ENCODE measurements at places on chromosomes 5 and 9.

DNA sequence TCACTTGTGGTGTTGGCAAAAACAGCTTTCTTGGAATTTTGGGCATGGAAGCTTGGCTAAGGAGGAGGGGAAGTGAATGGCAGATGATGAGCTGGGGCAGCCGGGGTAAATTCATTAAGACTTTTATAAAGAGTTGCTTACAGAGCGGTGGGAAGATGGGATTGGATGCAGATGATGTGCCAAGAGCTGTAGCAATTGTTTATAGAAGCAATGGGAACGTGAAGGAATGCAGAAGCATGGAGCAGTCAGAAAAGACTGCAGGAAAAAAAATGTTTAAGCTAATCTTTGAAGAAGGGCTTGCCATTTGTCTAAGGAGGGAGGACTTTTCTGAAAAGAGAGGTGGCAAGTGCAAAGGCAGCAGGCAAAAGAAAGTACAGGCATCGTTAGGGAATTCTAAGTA lies 86.6 kb upstream of the SHISAL2B start:
- DNase-seq = no peak

- DNase-seq = no peak
Measured at GRCh38 chr9:137055385-137056364, 1.8 kb upstream of the ENTPD2 start.

DNA sequence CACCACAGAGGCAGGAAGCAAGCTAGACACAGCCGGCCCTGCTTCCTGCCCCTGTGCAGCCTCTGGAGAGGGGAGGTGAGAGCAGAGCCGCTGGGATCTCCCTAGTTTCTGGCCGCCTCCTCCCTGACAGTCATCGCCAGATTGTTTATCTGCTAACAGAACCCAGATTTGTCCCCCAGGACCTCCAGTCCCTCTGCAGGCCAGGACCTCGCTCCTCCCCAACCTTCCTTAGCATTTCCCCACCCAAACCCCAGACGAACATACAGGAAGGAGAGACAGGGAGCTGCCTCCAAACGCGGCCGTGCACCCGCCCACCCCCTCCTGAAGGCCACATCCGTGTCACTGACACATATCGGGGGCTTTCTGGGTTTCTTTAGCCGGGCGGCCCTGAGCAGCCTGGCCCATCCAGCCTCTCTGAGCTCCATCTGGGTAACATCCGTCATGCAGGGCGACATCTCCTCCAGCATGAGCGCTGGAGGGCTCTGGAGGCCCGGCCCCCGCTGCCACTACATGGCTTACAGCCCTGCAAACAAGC lies 47.5 kb downstream of the DBH start:
- peak; percentile 33 for DNase-seq

DNA sequence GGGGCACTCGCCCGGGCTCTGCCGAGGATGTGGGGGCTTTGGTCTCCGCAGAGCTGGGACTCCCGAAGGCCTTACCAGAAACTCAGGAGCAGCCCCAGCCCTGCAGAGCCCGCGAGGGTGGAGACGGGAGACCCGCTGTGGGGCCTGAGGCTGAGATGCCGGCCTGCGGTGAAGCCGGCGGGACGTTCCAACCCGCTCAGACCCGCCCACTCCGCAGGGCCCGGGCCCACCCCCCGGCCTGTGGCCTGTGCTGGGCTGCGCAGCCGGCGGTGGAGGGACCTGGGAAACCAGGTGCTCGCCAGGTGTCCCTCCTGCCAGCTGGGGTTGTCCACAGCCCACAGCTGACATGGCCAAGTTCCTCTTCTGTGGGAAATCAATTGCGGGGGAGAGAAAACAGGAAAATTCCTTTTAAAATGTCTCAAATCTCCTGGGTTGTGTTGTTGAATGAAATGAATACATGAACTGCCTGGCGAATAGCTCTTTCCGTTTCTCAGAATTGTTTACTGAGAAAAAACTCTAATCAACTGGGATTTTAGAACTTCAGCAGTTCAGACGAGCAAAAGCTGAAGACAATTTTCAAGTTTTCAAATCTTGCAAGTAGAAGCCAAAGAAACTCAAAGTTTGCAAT lies 49.0 kb upstream of the IRX4 start:
- no peak for DNase-seq

DNA sequence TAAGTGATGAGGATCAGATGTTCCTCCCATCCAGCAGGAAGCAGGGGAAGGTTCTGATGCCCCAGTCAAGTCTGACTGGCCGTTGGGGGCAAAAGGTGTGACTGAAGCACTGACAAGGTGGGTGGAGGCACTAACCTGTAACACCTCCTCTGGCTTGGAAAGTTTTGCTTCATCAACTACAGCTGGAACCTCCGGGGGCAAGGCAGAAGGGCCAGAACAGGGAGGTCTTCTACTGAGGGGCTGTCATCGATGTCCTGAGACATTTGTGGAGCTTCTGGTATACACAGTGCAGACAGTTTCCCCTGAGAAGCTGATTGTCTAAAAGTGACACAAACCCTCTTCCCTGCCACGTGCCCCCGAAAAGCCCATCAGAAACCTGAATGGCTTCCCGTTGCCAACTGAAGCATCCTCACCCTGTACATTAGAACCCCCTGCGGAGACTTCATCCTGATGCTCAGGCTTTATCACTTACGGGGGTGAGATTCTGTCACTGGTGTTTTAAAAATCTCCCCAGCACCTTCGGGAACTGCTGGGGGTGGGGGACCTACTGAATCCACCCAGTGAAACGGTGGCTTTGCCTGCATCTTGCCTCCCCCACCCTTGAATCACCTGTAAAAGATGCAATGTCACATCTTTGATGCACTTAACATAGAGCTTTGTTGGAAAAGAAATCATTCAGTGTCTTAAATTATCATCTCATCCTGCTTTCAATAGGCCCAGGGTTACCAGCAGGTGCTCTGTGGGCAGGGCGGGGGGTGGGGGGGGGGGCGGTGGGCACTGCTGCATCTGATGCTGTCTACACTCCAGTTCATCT lies 24.6 kb downstream of the TRAF1 start:
- no peak for DNase-seq

DNA sequence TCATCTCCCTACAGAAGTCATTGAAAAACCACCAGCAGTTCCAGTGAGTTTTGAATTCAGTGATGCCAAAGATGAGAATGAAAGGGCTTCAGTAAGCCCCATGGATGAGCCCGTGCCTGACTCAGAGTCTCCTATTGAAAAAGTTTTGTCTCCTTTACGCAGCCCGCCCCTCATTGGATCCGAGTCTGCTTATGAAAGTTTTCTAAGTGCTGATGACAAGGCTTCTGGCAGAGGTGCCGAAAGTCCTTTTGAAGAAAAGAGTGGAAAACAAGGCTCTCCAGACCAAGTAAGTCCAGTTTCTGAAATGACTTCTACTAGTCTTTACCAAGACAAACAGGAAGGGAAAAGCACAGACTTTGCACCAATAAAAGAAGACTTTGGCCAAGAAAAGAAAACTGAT lies 90.1 kb downstream of the MAP1B start:
- DNase-seq = no peak

DNA sequence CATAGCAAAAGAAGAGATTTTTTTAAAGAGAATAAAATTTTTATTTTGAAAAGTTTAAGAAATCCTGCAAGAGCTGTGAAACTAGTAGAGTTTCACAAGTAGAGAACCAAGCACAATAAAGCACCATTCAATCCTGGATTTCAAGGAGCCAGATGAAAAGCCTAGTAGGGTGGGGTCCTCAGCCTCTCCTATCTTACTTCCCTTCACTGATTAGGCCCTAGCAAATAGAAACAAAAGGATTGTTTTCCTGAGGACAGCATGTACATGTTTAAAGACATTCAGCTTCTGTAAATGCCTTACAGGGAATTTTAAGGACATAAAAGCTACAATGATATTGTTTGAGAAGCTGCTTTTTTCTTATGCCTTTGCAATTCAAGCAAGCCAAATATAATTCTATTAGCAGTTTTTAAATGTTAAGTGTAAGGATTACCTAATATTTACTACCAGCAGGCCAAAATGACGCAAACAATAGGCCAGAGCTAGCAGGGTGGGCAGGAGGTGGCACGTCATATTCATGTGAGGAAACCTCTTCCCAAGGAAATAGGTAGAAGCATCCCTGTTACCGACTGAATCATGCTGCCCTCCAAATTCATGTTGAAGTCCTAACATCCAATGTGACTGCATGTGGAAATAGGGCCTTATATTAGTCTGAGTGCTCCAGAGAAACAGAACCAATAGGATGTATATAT lies 337.6 kb downstream of the MLLT3 start:
- DNase-seq = no peak

DNA sequence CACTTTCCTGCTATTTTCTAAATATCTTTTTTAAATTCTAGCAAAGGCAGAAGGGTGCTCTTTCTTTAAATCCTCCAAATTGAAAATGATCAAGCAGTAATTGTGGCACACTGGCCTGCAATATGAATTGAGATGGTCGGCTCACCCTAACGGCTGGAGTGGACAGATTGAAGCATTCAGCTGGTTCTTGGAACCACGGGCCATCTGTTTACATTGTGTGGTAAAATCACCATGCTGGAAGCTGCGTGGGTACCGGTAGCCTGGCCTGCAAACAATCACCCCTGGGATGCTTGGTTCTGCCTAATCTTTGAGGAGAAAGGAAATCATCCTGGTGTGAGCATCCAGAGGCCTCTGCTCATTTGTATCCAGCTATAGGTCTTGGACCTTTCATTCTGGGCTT lies 289.3 kb downstream of the ZNF608 start:
- DNase-seq = no peak

- no peak for DNase-seq
Measured at GRCh38 chr5:16579142-16579847, 37.5 kb downstream of the RETREG1 start.

DNA sequence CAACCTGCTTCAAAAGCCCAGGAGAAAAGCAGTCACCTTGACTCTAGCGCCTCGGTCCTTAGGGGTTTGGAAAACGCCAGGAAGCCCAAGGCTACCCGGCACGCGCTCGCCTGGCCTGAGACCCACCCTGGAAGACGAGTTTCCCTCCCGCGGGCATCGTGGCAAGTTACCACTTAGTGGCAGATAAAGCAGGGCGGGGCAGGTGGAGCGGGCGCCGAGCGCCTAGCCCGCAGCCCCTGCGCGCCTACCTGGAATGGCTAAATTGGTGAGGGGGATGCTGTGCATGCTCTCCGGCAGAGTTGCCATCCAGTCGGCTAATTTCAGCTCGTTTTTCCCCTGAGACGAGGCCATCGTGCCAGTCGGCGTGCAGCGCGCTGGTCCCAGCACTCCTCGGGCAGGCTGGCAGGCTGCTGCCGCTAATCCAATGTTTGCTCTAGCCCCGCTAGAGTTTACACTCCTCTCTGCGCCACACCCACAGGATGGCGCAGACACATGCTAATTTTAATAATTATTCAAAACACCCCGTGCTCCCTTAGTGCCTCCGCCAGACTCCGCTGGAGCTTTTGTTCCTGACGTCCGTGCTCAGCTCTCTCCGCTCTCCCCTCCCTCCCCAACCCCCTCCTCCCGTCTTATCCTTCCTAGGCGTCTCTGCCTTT lies at the start of gene PLCXD3:
Gene PLCXD3, minus strand, starts transcription at position 426 of the 656 bp plus-strand sequence. Its CDS starts 75 bp downstream, at position 351.
- DNase-seq = no peak

DNA sequence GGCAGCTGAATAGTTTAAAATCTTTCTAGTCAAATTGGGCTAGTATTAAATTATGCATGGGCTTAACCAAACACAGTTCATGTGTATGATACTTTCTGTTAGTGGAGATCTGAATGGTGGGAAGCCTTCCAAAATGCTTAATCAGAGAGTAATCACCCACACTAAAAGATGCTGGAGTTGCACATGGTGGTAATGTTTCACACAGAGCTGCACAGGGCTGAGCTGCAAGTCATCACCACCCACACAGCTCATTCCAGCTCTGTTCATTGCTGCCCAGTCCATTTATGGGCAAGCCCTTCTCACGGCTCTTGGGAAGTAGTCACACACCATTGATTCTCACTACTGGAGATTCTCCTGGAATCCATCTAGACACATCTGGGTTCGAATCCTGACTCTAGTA lies 351.5 kb upstream of the KCNN2 start:
- DNase-seq = no peak

- DNase-seq = no peak
Measured at GRCh38 chr5:173919443-173919842, 31.3 kb downstream of the CPEB4 start.

- no peak for DNase-seq
Measured at GRCh38 chr5:125575171-125575890, 828.9 kb upstream of the ZNF608 start.

DNA sequence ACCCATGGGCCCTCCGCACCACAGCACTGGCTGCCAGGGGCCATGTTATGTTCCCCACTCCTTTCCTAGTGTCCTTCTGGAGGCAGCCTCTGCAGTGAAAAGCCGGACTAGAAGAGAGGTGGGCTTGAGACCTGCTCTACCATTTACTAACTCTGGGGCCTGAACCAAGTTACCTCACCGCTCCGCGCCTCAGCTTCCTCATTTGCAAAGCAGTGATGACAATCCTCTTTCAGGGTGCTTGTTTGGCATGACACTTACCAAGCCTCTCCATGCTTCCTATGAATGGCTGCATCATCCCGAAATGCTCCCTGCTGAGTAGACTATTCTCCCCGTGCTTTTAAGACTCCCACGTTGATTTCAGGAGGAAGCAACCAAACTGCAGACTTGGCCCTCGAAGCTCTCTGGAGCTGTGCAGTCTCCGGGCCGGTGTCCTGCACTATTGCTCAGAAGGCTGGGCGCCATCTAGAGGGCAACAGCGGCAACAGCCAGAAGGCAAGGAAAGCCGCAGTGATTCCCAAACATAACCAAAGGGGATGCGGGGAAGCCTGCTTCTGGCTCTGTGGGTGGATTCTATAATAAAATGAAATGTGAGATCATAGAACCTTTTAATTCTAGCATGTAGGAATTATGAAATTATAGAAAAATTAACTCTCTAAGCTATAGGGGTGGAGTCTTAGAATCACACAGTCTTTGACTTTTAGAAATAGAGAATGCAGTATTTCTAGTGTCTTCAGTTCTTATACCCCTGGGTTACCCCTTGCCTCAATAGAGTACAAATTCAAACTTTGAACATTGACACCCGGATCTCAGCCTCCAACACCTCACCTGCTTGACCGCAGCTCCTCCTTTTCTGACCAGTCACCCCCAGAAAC lies 599.8 kb upstream of the BRINP1 start:
- DNase-seq = no peak

GRCh38 chr9:131813116-131813515 lies 73.2 kb upstream of the RAPGEF1 start:
- no peak for DNase-seq

- no peak for DNase-seq
Measured at GRCh38 chr9:132055756-132056155, 23.9 kb downstream of the MED27 start.

GRCh38 chr5:35363387-35363965 lies 133.2 kb upstream of the PRLR start:
- DNase-seq = no peak

DNA sequence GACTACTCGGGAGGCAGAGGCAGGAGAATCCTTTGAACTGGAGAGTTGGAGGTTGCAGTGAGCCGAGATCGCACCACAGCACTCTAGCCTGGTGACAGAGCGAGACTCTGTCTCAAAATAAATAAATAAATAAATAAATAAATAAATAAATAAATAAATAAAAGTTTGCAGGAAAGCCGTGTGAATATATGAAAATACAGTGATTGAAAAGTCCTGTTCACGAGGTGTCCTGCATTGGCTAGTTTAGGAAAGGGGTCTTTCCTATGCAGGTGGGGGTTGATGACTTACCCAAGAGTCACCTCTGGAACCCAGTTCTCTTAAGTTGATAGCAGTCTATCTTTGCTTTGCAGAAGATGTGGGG lies 7.3 kb downstream of the TENT4A start:
- no peak for DNase-seq
